Activated CD4-positive, alpha-beta T cell treated with anti-CD3 and anti-CD28 coated beads, Interleukin-2, amount 50 U/mL, for 48 hours (primary cell): ENCODE measurements at places on chromosomes 5 and 9.
A peak's percentile ranks its signal among the peaks of the same experiment; 100 is the strongest.

DNA sequence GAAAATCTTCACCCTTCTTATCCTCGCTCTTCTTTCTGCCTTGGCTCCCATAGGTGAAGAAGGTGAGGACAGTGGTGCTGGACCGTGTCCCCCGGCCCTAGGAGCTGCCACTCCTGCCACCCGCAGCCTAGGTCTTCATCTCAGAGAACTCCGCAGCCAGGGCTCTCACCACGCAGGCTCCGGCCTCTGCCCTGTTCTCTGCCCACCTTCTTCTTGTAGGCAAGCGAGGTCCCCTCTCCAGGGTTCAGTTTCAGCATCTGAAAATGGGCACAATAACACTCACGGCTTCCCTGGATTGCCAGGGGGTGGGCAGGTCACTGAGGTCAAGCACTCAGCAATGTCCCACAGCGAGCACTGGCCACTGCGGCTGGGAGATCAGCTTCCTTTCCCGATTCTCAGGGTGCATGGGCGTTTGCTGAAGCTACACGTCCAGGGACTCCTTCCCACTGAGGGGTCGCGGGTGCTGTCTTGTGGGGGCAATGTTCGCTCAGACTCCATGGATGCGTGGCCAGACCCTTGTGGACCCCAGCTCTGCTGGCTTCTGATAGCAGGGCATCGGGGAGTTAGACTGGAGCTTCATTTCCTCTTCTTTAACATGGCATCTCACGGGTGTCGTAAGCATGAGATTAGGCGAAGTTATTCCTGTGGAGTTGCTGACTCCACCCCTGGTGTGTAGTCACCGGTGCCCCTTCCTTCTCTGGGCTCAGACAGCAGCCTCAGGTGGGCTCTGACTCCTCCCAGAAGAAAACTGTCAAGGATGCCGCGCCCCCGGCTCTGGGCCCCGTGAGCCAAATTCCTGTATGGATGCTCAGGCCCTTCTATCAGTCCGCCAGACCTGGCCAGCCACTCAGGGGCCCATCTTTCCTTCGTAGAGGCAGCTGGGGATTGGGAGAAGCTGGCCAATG lies 145.1 kb upstream of the IRX2 start:
- no peak for DNase-seq

- DNase-seq = no peak
Measured at GRCh38 chr5:172860520-172861443, 26.7 kb downstream of the ERGIC1 start.

DNA sequence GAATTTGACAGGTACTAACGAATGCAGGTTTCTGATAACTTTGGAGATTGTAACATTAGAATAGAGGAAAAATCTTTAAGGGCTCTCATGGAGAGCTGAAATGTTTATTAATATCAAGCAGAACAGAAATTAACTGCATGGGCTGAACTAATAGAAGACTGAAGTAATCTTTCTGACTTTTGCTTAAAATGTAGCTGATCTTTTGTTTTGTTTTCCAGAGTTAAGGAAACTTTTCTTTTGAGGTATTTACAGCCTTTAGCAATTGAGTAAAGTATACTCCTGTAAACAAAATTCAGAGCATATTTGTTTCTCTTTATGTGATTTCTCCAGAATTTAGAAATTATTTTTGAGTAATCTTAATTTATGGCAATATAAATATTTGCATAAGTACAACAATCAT lies 43.9 kb downstream of the SHC3 start:
- no peak for DNase-seq

GRCh38 chr5:154418344-154418820 lies 27.4 kb upstream of the SAP30L start:
- no peak for DNase-seq

GRCh38 chr5:125455041-125455440 lies 708.6 kb upstream of the ZNF608 start:
- DNase-seq = no peak

DNA sequence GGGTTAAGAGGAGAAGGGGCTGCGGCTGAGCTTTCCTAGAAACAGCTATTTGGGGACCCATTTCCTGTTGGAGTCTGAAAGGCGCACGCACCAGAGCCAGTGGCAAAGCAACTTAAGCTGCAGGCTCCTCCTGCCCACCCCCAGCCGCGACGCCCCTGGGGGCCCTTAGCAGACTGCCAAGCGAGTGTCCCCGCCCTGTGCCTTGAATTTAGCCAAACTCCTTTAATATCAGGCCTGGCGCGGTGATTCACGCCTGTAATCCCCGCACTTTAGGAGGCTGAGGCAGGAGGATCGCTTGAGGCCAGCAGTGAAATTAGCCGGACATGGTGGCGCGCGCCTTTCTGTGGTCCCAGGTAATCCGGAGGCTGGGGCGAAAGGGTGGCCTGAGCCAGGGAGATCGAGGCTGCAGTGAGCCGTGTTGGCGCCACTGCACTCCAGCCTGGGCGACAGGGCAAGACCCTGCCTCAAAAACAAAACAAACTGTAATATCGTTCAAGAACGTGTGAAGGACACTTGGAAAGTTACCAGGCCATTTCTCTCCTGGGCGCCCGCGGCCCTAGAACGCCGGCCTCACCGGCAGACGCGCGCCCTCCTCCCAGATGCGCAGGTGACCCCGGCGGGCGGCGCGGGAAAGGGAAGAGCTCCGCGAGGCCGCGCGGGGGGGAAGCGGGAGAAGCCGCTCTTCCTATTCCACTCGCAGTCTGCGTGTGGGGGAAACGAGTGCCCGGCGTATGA lies 1.0 kb upstream of the F2R start:
- DNase-seq = peak; percentile 7

DNA sequence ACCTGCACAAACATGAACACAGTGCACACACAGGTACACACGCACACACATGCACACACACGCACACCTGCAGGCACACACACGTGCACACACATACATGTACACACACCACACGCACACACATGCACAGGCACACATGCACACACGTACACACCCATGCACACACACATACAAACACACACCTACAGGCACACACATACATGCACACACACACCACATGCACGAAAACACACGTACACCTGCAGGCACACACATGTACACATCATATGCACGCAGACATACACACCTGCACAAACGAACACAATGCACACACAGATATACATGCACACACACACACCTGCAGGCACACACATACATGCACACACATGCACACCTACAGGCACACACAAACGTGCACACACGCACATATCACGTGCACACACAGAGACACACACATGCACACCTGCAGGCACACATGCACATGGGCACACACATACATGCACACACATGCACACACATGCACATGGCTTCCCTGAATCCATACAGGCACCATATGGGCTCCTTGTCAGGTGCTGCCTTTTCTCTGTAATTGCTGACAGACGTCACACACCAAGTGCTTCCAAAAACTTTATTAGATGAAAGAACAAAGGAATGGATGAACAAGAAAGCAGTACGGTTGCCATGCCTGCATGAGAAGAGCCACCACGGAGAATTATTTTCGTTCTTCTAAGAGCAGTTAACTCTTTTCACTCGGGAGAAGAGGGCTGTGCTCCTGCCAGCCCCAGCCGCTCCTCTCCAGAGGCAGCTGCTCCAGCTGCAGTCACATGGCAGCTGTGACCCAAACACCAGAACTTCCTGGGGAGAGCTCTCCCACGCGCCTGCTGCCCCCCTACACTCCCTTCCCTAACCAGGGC lies 57.2 kb downstream of the EXD3 start:
- DNase-seq = no peak

DNA sequence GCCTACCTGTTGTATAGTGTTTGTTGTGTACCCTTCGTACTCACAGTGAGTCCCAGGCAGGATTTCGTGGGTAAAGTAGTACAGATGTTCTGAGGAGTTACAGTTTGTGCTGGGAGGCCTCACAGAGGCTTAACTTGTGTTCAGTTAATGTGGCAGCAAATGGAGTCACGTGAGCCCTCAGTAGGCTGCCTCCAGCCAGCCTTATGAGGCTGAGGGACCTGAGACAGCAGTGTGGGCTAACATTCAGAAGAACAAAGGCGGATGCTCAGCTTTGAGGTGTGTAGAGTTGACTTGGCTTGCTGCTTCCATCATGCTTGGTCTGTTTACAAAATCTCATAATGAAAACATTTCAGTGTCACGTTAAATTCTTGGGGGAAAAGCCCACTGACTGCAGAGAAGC lies 118.1 kb downstream of the TRIO start:
- no peak for DNase-seq

DNA sequence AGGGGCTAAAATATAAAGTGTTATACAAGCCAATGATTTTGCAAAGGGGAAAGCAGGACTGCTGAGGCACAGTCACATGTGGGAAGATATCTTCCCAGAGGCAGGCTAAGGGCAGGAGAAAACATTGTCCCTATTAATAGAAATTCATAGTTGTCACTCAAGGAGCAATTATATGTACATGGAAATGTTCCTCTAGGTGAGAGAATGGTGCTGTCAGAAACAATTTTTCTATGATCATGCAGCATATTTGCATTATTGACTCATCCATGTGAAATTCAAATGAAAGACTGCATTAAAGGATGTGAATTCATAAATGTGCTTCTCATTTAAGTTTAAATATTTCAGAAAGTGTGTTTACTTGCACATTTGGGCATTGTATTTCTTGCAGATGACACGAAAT lies 775.9 kb upstream of the CDH9 start:
- DNase-seq = no peak

GRCh38 chr5:120806202-120806601 lies 342.1 kb downstream of the PRR16 start:
- DNase-seq = no peak

GRCh38 chr9:125407432-125407973 lies 145.9 kb downstream of the GAPVD1 start:
- no peak for DNase-seq

DNA sequence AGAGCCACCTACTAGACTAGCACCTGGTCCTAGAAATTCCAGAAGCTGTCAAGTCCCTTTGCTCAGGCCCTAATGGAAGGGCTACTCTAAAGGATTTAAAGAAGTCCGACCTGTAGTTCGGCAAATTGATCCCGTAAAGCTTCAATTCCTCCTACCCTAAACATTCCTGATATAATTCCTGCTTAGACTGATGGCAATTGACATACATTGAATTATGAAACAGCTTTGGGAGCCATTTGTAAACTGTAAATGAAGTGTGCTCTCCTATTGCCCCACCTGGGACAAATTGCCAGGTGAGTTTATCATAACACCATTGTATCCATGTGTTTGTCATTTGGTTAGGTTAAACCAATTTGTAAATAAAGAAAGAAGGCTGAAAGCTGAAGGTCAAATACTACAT lies 104.4 kb downstream of the EGFLAM start:
- no peak for DNase-seq

DNA sequence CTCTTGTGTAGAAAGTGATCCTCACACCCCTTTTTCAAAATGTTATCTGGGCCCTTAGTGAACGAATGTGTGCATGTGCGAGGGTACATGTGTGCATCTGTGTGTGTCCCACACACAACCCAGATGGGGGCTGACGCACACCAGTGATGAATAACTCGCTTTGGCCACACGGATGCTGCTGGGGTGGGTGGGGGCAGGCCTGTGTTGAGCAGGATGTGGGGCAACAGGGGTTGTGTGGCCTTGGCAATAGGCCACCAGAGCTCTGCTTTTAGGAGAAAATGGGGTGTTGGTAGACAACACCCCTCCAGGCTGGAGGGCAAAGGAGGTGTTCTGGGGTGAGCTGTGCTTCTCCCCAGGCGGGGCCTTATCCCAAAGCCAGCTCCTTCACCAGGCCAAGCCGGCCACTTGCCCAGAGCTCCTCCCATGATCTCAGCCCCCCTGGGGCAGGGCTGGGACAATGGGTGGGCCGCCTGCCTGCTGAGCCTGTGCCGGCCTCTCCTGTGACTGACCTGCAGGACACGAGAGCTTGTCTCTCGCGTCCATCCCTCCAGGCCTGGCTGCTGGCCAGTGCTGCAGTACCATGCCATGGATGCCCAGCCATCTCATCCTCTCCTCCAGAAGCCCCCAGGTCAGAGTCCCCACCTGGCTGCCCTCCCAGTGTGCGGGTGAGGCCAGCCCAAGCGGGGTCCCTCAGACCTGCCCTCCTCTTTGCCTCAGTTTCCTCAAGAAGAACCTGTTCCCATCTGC lies 1.7 kb downstream of the DBN1 start:
- no peak for DNase-seq

- DNase-seq = no peak
Measured at GRCh38 chr5:160792281-160792680, 59.7 kb downstream of the ATP10B start.

DNA sequence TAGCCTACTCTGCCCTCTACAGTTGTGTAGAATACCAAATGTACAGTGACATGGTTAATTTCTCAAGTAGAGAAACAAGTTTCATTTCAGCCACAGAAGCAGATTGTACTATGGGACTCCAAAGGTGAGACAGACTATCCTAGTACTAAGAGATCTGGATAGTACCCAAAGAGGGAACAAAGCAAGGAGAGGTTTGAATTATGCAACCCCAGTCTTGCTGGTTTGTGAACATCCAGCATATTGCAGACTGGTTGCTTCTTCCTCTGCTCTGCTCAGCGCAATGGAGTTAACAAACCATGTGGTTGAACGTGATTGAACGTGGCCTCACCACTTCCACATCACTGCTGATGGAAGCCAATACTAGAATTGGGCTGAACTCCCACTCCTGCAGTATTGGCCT lies 43.3 kb upstream of the ALDOB start:
- DNase-seq = no peak

GRCh38 chr5:39447059-39447458 lies 22.3 kb upstream of the DAB2 start:
- DNase-seq = no peak

GRCh38 chr9:129028192-129028966 lies at the start of gene SH3GLB2:
Gene SH3GLB2 (minus strand): TSS chr9:129028331. CDS start chr9:129028154, 177 bp downstream.
- DNase-seq = peak; percentile 93

GRCh38 chr9:138099803-138100598 lies 222.4 kb downstream of the CACNA1B start:
- no peak for DNase-seq

DNA sequence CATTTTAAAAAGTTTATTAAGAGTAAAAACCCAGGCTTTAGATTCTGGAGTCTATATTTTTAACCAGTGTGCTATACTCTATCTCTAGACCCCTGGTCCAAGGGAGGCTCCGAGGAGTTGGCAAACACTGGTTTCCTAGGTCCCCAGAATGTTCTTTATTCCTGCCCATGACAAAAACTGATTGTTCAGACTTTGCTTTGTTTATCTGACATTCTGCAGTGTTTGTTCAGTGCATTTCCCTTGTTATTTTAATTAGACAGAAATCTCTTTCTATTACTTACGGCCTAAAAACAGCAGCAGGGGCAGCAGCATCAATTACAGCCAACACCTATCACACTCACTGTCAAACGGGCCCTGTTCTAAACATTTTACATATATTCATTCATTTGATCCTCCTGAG lies 2011.6 kb upstream of the WWC1 start:
- no peak for DNase-seq

DNA sequence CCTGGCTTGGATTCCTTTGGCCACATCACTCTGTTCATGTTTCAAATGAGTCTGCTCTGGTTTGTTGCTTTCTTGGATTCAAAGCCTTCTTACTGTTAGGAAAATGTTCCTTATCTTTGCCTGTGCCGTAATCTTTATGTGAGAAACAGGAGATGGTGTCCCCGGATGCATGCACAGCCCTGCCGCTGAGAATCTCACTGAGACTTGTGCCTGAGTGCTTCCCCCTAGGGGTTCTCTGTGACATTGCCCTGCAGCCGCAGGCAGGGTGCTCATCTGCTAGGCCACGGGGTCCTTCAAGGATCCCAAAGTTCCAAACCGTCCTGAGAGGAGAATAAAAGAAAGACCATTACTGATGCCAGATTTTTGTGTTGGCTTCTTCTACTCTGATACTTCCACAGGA lies 81.4 kb upstream of the ANKRD55 start:
- DNase-seq = peak; percentile 68
